ENCODE measurements at places on chromosomes 6 and 20. TPM values are rescaled to one million over a fixed set of nuclear protein-coding genes. Genes with fewer than 3 reads are reported as not detected.

DNA sequence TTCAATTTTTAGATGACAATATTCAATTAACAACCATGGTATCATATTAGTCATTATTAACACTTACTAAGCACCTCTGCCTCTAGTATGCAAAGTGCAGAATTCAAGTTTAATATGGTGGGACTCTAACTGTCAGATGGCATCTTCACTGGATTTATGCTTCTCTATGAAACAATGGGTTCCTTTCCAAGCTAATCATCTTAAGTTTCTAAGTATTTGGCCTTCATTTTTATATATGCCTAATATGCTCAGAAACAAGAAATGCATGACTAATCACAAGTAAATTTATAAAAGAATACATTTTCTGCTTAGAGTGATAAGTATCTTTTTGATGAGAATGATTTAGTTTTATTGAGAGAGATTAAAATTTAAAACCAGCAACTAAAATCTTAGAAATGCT lies 144.7 kb downstream of the HIVEP2 start:
- no peak for DNase-seq

The MRAP2 gene
- 1.4 TPM for total RNA-seq

- DNase-seq = no peak
These were observed 56.3 kb upstream of the ENTPD6 start for GRCh38 chr20:25139029-25139705.

The NRN1 gene
- total RNA-seq = 1.5 TPM

The GPR6 gene
- total RNA-seq = not detected

DNA sequence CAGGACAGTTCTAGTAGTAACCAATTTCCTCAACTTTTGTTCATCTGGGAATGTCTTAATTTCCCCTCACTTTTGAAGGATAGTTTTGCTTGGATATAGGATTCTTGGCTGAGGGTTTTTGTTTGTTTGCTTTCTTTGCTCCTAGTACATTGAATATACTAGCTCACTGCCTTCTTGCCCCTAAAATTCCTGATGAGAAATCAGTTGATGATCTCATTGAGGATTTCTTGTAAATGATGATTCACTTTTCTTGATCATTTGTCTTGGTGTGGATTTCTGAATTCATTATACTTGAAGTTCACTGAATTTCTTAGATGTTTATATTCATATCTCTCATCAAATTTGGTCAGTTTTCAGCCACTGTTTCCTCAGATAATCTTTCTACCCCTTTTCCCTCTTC lies 49.1 kb upstream of the PRDM1 start:
- no peak for DNase-seq

The ACTL10 gene
- total RNA-seq = 0.75 TPM

DNA sequence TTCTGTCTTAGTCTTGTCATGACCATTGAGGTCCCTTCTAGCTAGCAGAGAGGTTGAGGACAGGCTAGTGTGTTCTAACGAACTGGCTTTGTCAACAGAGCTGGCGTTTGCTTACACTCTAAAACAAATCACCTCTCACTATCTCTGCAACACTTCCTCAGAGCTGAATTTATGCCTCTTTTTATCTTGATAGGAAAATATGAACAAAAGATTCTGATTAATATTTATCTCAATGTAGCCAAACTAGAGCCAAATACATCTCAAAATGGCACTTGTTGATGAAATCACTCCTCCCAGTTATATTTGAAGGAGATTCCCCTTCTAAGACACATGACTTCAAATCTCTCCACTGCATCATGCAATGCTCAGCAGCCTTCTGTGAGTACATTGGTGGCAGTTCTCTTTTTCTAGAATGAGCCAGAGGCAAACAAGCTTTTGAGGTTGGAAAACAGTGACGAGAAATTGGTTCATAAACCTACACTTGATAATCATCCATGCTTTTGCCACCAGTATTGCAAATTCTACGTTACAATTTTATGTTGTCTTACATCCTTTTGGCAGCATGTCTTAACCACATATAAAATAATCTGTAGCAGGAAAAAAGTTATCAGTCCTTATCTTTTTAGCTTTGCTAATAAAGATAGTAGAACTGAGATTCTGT lies 615.7 kb upstream of the CITED2 start:
- DNase-seq = no peak

GRCh38 chr6:167547751-167548150 lies 222.9 kb downstream of the TTLL2 start:
- no peak for DNase-seq

Measured in neural crest cell (in vitro differentiated cells).